ENCODE measurements at places on chromosomes 12 and 14. TPM values are rescaled to one million over a fixed set of nuclear protein-coding genes. Genes with fewer than 3 reads are reported as not detected.

The LRRC10 gene
- not detected for total RNA-seq

The NUMB gene
- 56.3 TPM for total RNA-seq

The APOF gene
- total RNA-seq: not detected

The RCOR1 gene
- total RNA-seq: 20.3 TPM

The NANOG gene
- not detected for total RNA-seq

The HOXC6 gene
- not detected for total RNA-seq

DNA sequence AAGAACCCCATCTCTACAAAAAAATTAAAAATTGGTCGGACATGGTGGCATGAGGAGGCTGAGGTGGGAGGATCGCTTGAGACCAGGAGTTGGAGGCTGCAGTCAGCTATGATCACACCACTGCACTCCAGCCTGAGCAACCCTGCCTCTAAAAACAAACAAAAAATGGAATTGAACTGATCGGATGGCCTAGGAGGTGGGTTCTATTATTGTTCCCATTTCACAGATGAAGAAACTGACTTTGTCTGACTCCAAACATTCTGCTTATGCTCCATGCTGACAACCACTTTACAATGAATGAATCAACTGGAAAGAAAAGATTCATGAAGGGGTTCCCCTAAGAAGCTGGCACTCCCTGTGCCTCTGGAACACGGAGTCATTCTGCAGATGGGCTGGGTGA lies 47.3 kb downstream of the TRPV4 start:
- H3K27me3 ChIP-seq: peaks cover 3% of the 10 kb centered on the region
- H3K4me3 ChIP-seq: no peak overlapping the region
- no peaks in the 10 kb centered on the region for H3K36me3 ChIP-seq

GRCh38 chr12:55725556-55725955 lies 3.3 kb downstream of the CD63 start:
- no peak overlapping the region for H3K27ac ChIP-seq
- no peak for DNase-seq
- H3K4me1 ChIP-seq: peaks cover 54% of the 10 kb centered on the region
- H3K27me3 ChIP-seq: no peaks in the 10 kb centered on the region

DNA sequence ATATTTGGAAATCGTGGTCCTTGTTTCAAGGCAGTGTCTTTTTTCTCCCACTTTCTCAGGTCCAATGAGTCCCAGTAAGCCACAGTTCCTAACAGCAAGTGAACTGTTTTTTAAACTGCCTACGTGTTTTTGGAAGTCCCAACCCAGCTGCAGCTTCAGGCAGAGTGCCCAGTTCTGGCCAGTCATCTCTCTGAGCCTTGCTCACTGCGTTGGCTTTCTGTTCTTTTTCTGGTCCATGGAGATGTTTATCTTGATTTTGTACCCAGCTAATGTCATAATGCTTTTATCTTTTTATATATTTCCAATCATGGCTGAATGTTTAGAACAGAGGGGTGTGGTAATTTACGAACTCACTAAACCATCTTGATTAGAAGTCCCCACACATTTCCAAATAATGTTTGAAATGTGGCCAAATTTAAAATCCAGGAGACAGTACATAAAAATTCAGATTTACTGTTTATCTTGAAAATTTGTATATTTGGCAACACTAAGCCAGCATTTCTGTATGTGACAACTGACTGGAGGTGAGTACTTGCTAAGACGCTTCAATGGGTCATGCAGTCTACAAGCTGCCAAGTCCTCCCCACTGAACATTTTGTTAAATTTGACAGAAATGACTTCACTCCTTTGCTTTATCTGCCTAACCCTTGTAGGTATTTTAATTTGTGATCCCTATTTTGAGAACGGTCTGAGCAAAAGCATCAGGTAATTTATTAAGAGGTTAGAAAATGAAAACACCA lies 46.1 kb upstream of the OTOGL start:
- no peak overlapping the region for H3K27ac ChIP-seq
- no peaks in the 10 kb centered on the region for H3K27me3 ChIP-seq
- H3K4me1 ChIP-seq: no peaks in the 10 kb centered on the region

- H3K4me1 ChIP-seq: peaks cover 32% of the 10 kb centered on the region
- H3K4me3 ChIP-seq: no peak overlapping the region
- peak; percentile 38 for DNase-seq
- no peaks in the 10 kb centered on the region for H3K27me3 ChIP-seq
Observed at GRCh38 chr14:65281991-65282895, 130.3 kb upstream of the FUT8 start.

DNA sequence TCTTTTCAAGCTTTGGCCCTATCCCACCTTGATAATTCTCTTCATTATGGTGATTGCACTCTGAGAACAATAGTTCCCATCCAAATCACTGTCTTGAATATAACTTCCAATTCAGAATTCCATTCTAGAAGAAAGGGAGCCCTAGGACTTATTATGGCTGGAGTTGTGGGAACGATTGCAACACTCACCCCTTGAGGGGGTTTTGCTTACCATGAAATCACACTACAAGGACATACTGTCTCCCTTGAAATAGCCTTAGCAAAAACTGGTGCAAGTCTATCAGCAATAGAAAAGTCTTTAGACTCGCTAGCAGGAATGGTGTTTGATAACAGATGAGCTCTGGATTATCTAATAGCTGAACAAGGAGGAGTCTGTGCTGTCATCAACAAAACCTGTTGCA lies 31.4 kb upstream of the OXA1L start:
- DNase-seq: no peak
- no peaks in the 10 kb centered on the region for H3K4me1 ChIP-seq
- no peak overlapping the region for H3K4me3 ChIP-seq
- H3K27me3 ChIP-seq: no peaks in the 10 kb centered on the region

DNA sequence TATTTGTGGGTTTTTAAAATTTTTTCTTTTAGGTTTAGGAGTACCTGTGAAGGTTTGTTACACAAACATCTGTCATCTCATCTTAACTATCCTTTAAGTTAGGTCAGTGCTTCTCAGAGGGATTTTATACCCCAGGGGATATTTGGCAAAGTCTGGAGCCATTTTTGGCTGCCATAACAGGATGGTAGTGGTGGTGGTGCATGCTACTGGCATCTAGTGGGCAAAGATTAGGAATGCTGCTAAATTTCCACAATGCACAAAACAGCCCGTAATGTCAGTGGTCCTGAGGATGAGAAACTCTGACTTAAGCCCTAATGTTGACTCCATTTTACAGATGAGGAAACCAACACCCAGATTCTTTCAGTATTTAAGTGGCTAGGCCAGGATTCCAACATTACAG lies 85.2 kb upstream of the MYF6 start:
- H3K27ac ChIP-seq: no peak overlapping the region
- H3K4me1 ChIP-seq: no peaks in the 10 kb centered on the region
- H3K27me3 ChIP-seq: no peaks in the 10 kb centered on the region

- H3K27me3 ChIP-seq: no peaks in the 10 kb centered on the region
- H3K4me1 ChIP-seq: no peaks in the 10 kb centered on the region
- no peak overlapping the region for H3K27ac ChIP-seq
- H3K4me3 ChIP-seq: no peak overlapping the region
Observed at GRCh38 chr12:63098851-63099250, 52.1 kb downstream of the AVPR1A start.

GRCh38 chr14:93720981-93721483 lies 67.3 kb downstream of the PRIMA1 start:
- no peak for DNase-seq
- H3K4me1 ChIP-seq: no peaks in the 10 kb centered on the region
- no peak overlapping the region for H3K4me3 ChIP-seq
- H3K36me3 ChIP-seq: no peaks in the 10 kb centered on the region

DNA sequence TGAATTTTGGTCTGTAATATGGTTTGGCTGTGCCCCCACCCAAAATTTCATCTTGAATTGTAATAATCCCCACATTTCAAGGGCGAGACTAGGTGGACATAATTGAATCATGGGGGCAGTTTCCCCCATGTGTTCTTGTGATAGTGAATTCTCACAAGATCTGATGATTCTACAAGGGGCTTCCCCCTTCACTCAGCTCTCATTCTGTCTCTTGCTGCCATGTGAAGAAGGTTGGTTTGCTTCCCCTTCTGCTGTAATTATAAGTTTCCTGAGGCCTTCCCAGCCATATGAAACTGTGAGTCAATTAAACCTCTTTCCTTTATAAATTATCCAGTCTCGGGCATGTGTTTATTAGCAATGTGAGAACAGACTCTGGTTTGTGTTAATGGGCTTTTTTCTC lies 5.9 kb downstream of the LRRC9 start:
- peaks cover 4% of the 10 kb centered on the region for H3K27me3 ChIP-seq
- H3K4me1 ChIP-seq: no peaks in the 10 kb centered on the region
- no peak for DNase-seq
- H3K27ac ChIP-seq: no peak overlapping the region
- H3K36me3 ChIP-seq: no peaks in the 10 kb centered on the region
